Dermis blood vessel endothelial cell (primary cell): ENCODE measurements at places on chromosomes 3 and 15. TPM values are rescaled to one million over a fixed set of nuclear protein-coding genes. Genes with fewer than 3 reads are reported as not detected.

DNA sequence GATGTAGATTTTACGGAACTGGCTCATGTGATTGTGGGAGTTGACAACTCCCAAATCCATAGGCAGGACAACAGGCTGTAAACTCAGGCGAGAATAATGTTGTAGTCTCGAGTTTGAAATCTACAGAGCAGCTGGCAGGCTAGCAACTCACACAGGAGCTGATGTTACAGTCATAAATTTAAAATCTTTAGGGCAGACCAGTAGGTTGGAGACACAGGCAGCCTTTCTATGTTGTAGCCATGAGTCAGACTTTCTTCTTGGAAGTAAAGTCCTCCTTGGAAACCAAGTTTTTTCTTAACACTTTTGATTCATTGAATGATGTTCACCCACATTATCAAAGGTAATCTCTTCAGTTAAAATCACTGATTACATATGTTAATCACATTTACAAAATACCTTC, 89.1 kb upstream of the ALCAM start:
- DNase-seq: peak; percentile 44

GRCh38 chr3:119669906-119670570, 7.2 kb downstream of the COX17 start:
- peak; percentile 55 for DNase-seq

- peak; percentile 89 for DNase-seq
Observed at GRCh38 chr3:98039322-98040024, 4.4 kb upstream of the GABRR3 start.

DNA sequence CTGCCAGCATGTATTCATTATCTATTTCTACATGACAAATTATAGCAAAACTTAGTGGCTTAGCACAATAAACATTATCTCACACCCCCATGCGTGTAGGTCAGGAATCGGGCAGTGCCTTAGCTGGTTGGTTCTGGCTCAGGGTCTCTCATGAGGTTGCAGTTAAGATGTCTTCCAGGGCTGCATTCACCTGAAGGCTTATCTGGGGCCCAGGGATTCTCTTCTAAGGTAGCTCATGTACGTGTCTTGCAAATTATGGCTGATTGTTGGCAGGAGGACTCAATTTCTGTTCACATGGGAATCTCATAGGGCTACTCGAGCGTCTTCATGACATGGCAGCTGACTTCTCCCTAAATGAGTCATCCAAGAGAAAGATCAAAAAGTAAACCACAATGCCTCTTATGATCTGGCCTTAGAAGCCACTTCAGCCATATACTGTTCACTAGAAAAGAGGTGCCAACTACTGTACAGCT, 42.9 kb upstream of the TSC22D2 start:
- no peak for DNase-seq

GRCh38 chr15:87816016-87816415, 440.5 kb downstream of the NTRK3 start:
- no peak for DNase-seq

DNA sequence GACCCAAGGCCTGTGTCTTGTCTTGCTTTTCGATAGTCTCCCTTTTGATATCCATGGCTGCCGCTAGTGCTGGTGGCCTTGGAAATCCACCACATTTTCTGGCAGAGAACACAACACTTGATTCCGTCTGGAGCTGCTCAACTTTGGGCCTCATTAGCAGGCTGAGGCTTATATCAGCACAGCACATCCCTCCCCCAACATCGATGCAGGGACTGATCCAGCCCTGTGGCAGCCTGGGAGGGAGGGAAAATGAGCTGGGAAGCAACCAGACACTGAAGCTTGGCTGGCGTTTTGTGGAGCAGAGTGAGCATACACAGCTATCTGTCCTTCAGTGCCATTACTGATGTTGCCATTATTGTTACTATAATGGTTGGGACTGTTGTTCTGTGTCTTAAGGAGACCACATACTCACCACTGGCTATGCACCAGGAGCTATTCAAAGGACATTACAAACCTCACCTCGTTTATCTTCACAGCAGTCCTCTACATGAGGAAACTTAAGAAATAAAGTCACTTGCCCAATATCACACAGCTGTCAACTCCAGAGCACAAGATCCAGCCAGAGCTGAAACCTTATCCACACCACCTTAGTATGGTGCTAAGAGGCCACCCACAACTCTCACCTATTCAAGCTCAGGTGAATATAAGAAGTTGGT, 102.9 kb downstream of the SUCLG2 start:
- DNase-seq: no peak

DNA sequence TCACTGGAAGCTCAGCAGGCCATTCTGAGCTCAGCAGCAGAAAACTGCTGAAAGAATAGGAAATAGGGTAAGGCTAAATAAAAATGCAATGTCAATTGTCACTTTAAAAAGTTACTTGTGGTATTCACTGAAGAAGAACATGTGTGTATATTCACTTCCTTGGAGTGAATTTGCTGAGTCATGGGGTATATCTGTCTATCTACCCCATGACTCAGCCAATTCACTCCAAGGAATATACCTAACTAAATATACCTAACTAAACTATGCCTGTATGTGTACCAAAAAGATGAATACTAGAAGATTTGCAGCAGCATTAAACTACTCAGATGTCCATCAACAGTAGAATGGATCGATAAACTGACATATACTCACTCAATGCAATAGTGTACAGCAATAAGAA, 69.5 kb upstream of the KCNAB1 start:
- no peak for DNase-seq

- no peak for DNase-seq
Observed at GRCh38 chr3:181721046-181721875, 9.5 kb downstream of the SOX2 start.

DNA sequence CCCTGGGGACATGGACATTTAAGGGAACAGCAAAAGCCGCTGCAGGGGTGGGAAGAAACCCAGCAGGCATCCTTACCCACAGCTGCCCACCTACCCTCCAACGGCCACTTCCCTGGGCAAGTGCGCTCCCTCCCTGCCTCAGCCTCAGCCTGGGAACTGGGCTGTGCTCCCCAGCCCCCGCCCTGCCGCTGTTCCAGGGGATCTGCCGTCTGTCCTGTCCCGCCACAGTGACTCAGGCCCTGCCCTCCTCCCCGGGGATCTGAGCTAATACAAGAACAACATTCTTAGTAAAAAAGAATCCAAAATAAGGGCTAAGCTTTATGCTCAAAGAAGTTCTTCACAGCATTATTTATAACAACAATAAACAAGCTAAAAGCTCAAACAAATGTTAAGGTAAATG, 7.4 kb upstream of the IQSEC1 start:
- DNase-seq: no peak

GRCh38 chr3:119731560-119732343, 28.9 kb downstream of the CFAP91 start:
- peak; percentile 73 for DNase-seq

DNA sequence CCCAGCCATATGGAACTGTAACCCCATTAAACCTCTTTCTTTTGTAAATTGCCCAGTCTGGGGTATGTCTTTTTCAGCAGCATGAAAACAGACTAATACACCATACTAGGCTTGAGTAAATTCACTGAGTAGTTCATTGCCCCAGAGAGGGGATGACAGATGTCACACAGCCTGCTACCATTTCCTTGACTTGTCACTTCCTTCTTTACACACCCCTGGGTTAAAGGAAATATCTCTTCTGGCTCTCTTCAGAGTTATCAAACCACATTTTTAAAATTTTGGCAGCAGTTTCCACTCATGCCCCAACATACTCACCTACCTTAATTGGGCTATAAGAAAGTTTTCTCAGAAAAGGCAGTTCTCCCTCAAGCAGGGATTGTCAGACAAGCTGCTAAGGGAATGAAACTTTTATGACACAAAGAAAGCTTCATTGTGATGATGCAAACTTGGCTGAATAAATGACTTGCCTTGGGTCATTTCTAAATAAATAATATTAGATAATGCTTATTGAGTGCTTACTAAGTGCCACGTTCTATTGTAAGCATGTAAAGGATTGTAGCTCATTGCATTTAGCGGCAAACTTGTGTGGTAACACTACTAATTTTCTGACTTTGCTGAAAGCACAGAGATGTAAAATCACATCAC, 68.0 kb upstream of the RBMS3 start:
- DNase-seq: no peak

DNA sequence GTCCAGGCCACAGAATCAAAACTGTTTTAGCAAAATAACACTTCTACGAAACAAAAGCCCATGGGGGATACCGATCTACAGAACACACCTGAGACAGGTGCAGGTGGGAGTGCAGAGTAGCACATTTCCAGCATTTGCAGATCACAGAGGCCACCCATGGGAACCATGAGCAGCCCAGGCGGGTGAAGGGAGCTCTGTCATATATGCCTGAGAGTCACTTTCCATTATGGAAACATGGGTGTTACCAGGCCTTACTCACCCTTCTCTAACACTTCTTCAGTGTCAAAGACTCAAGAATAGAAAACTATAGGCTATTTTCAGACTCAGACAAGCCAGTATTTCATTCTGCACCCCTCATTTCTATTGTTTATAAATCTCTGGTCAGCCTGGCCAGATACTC, 3.5 kb downstream of the PLA1A start:
- no peak for DNase-seq

- DNase-seq: no peak
Observed at GRCh38 chr3:88362428-88362827, 212.7 kb downstream of the C3orf38 start.

DNA sequence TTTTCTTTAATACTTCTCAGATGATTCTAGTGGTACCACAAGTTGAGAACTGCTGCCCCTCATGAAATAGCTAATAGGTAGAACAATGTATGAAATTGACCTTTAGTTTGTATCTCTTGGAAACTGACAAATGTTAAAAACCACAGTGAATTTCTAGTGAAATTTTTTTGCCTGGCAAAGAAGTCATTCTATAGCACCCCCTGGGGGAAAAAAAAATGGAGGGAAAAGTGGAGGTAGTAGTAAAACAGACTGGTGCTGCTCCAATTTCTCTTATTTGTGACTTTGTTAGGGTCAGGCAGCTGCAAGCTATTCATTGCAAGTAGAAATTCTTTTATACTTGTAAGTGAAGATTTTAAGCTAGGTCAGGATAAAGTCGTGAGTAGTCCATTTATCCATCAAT, 605.0 kb downstream of the NLGN1 start:
- DNase-seq: peak; percentile 25

GRCh38 chr3:10534066-10534465, 28.7 kb upstream of the ATP2B2 start:
- DNase-seq: no peak

DNA sequence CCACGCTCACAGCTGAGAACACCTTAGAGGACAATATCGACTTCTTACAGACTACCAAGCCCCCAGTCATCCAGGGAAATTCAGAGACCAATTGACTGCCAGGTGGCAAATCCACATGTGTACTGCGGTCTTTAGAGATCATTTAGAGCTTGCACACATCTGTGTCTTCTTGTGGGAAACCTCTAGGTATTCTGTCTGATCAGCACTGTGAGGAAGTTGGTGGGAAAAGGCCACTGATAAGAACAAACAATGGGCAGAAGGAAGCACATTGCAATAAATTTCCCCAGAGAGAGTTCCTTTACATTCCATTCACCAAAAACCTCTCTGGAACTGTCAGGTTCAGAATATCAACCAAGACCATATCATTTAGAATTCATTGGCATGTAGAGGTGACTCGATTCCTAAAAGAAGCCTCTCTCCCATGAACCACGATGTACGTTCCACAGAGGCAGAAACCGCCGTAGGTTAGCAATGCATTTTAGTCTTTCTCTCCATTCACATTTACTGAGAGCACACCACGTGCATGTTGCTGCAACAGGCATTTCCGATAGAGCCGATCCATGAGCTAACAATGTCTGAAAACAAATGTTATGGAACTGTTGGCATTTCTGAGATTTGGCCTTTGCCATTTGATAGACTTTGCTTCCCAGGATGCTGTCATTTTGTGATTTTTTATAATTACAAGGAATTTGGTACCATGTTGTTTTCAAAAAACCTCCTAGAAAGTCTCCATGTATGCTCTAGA, 287.3 kb upstream of the TPRG1 start:
- DNase-seq: peak; percentile 89

GRCh38 chr15:69729167-69729748, 276.6 kb downstream of the RPLP1 start:
- peak; percentile 61 for DNase-seq

- peak; percentile 68 for DNase-seq
Observed at GRCh38 chr3:185715091-185715490, 109.8 kb downstream of the IGF2BP2 start.

DNA sequence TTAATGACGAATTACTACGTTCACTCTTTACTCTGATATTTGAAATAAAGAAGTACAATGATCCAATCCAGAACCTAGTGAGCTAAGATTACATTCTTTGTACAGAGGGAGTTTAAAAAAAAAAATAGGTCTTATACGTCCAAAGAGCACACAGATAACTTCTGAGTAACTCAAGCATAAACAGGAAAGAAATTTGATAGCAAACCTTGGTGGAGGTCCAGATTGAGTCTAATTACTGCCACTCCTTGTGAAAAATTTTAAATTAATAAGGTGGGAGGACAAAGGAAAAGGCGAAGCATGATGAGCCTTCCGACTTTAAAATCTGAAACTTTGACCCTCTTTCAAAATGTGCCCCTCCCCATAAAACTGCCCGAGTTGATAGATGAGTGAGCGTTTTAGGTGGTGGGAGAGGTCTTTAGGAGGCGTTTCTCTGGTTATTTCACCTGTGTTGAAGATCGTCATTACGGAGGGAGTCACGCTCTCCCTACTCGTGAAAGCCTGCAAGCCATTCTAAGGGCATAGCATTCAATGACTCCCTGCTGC, 127.0 kb upstream of the ROBO2 start:
- DNase-seq: no peak

DNA sequence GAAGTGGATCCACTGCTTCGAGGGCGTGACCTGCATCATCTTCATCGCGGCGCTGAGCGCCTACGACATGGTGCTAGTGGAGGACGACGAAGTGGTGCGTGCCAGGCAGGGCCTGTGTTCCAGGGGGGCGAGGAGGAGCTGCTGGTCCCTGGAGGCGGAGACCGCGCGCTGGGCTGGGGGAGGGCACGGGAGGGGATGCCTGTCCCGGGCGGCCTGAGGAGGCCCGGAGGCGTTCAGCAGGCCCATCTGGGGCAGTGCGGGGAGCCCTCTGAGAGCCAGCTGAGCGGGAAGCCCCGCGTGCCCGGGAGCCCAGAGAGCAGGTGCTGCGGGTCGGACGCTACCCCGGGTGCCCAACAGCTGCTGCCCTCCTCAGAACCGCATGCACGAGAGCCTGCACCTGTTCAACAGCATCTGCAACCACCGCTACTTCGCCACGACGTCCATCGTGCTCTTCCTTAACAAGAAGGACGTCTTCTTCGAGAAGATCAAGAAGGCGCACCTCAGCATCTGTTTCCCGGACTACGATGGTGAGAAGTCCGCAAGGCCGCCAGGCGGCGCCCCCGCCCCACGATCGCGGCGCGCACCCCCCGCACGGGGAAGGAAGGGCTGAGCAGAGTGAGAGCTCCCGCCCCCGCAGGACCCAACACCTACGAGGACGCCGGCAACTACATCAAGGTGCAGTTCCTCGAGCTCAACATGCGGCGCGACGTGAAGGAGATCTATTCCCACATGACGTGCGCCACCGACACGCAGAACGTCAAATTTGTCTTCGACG, 2.9 kb downstream of the GNAT1 start:
- peak; percentile 81 for DNase-seq

The FOXB1 gene
- total RNA-seq: not detected in 2 replicates

The NEO1 gene
- total RNA-seq: 6.3 and 9.4 TPM in 2 replicates

The HHATL gene
- total RNA-seq: not detected in 2 replicates

The LXN gene
- 82.5 and 93.8 TPM in 2 replicates for total RNA-seq

The UPK1B gene
- total RNA-seq: 0.09 TPM in 1 of 2 replicates, not detected in the other

The CCR2 gene
- total RNA-seq: not detected in 2 replicates

The ACP3 gene
- total RNA-seq: not detected in 2 replicates
